ENCODE measurements at places on chromosomes 11 and 22.
A peak's percentile ranks its signal among the peaks of the same experiment; 100 is the strongest.

DNA sequence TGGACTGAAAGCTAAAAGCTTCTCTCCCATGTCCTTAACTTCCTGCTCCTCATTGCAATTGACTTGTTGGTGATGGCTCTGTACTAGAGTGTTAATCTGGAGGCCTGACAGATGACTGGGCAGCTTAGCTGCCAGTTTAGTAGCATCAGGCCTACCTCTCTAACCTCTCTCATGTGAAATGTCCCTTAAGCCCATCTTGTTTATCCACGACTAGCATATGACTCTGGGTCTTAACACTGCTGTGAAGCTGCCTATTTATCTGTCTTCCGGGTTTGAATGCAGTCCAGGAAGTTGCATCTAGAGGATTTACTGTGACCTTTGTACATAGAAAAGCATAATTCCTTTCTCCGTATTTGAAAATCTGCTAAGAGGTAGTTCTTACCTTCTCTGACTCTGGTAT is 85.3 kb upstream of the HORMAD2 start:
- DNase-seq: no peak

DNA sequence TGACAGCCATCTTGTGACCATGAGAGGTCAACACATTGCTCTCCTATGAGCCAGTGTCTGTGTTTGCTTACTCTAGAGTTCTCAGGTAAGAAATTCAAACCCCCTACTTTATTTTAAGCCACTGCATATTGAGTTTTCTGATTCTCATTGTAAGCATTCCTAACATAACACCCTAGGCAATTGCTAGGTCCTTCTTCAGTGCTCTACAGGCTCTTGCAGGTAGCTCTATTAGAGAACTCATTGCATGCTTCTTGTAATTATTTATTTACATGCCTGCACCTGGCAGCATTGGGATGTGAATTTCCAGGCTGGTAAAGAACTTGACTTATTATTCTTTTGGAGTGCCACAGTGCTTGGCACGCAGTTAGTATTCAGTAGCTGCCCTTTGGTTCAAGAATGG is 288.8 kb upstream of the SYN3 start:
- no peak for DNase-seq

DNA sequence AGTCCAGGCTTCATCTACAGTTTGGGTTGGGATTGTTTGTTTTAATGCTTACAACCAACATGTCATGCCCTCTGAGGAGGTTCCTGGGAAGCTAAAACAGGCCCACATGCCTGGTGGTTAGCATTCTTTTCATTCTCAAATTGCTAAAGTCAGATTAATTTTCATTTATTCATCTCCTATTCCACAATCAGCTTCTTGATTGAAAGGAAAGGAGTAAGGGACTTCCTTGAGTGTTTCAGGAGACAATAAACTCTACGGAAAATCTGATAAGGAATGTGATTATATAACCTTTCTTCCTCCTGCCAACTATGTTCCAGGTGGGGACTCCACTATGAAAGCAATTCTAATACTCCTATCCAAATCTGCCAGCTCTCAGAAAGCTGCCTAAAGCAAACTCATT is 30.8 kb downstream of the MRTFA start:
- no peak for DNase-seq

- DNase-seq: no peak
Observed at GRCh38 chr11:106474274-106474673, 396.8 kb downstream of the AASDHPPT start.

DNA sequence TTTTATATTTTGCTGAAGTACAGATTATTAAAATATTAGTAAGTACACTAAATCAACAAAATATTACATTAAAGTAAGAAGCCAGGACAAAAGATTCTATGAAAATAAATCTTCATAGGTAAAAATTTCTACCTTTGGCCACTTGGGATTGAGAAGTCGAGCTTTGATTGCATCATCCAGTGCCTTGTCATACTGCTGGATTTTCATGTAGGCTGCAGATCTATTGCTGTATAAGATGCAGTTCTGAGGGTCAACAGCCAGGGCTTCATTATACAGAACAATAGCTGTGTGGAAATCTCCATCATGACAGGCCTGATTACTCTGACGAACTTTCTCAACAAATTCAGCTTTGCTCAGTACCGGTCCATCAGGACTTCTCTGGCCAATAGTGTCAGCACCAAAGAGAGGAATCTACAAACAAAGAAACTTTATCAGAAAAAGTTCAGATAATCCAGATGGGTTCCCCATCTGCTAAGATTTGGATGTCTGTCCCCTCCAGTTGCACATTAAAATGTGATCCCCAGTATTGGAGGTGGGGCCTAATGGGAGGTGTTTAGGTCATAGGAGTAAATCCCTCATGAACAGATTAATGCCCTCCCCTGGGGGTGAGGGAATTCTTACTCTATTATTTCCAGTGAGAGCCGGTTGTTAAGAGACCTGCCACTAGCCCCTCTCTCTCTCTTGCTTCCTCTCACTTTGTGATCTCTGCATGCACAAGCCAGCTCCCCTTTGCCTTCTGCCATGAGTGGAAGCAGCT is 50.0 kb downstream of the TTC28 start:
- peak; percentile 12 for DNase-seq

- DNase-seq: peak; percentile 38
Observed at GRCh38 chr11:9219572-9219971, 45.6 kb downstream of the DENND5A start.

DNA sequence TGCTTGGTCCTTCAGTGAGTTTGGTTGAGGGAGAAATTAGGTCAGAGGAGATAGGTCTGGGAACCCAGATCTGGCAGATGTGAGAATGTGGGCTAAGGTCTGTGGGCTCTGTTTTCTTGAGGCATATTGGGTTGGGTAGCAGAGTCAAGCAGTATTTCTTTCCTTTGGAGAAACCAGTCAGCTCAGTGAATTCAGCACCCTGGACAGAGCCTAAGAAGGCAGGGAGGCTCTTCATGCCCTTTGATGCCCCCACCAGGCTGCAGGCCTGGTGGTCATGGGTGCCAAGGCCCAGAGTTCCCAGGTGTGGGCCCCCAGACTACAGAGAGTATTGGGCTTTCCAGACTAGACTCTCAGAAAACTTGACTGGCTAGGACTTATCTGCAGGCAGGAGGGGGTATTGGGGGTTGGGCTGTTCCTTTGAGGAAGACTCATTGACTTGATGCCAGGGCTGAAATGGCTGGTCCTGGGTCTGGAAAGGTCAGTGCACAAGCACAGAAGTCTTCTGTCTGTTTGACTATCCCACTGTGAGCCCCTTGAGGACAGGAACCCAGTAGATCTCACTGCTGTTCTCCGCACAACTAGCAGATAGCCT is 45.3 kb upstream of the NECTIN1 start:
- peak; percentile 7 for DNase-seq

- no peak for DNase-seq
Observed at GRCh38 chr11:20226933-20227332, 66.7 kb upstream of the DBX1 start.

DNA sequence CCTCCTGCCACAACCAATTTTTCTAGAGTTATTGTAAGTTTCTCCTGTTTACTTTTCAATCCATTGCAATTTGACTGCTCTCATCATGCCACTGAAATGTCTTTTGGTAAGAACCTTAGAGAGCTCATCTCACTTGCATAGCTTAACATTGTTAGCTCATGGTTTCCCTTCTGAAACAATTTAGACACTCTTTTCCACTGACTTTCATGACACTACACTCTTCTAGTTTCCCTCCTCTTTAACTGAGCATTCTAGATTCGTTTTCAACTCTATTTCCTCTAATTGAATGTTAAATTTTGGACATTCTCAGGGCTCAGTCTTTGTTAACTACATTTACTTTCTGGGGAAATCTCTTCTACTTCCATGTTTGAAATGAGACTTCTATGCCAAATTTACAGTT is 369.1 kb downstream of the JRKL start:
- no peak for DNase-seq

DNA sequence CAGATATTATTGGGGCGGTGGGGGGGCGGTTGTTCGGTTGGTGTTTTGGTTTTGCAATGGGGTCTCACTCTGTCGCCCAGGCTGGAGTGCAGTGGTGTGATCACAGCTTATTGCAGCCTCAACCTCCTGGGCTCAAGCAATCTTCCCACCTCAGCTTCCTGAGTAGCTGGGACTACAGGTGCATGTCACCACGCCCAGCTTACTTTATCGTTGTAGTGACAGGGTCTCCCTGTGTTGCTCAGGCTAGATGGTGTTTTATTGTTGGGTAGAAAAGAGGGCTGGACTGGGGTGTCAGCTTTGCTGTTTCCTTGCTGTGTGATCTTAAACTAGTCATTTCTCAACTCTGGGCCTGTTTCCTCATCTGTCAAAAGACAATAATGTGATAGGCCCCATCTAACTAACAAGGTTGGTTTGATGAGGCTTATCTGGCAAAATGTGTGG is 17.5 kb upstream of the MYH9 start:
- DNase-seq: peak; percentile 97

DNA sequence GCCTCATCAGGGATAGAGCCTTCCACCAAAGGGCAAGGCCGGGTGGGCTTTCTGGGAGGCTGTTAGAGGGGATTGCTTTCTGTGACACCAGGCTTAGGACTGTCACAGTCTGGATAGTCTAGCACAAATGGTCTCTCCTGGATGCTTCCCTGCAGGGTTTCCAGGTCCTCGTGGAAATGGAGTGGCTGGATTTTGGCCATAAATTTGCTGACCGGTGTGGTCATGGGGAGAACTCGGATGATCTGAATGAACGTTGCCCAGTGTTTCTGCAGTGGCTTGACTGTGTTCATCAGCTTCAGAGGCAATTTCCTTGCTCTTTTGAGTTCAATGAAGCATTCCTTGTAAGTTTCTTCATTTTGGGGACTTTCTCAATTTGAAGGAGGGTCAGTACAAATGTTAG is 67.1 kb upstream of the HORMAD2 start:
- DNase-seq: no peak

DNA sequence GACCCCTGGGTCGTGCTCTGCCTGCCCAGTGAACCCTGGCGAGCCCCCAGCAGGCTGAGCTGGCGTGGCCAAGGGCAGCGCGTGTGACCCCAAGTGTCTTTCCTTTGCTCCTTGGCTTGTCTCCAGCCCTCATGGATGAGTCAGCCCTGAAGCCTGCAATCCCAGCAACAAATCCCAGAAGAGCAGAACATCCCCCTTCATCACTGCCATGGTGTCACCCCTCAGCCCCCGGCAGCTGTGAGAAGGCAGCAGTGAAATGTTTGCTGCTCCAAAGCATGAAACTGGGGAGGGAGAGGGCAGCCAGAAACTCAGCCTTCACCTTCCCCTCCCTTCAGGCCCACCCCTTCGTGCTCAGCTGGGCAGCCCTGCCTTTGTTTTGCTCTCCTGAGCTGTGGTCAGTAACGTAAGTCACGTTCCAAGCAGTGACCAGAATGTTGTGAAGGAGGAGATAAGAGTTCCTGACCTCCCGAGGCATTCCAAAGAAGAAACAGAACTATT is 29.8 kb downstream of the ADAMTS15 start:
- no peak for DNase-seq

- no peak for DNase-seq
Observed at GRCh38 chr11:108218455-108218854, 4.0 kb downstream of the NPAT start.

- DNase-seq: peak; percentile 62
Observed at GRCh38 chr11:61353131-61354067, 8.3 kb downstream of the CYB561A3 start.

- no peak for DNase-seq
Observed at GRCh38 chr11:640021-640706, 3.1 kb downstream of the DRD4 start.

GRCh38 chr11:122655527-122656072 is at the start of gene UBASH3B:
Gene UBASH3B (plus strand): TSS chr11:122655722. CDS start chr11:122656050, 328 bp downstream.
- peak; percentile 53 for DNase-seq

DNA sequence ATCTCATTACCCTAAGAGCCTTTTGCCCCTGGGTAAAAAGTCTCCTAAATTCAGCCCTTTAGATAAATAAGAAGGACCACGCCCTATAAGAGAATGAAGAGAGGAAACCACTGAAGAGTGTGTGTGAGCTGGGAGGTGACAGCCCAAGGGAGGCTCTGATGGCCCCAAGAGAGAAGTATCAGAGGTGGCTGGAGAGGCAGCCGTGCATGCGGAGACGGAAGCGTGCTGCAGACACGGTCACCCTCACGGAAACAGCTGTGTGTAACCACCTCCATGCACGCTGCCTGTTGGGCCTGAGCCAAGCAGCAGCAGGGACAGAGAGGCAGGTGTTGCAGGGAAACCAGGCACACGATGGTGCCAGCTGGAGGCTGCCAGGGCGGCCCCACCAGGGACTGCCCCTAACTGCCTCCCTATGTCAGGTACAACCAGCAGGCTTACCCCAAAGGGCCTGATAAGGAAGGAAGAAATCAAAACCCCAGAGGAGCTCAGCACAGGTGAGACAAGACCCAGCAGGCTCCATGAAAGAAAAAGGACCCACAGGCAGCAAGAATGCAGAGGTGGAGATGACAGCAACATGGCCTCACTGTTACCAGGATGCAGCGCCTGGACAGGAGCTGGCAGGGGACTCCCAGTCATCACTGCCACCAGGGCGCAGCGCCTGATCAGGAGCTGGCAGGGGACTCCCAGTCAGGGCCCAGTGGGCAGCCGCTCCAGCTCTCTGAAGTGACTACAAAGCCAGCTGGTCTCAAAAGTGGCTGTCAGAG is 7.8 kb downstream of the LARGE2 start:
- peak; percentile 59 for DNase-seq

DNA sequence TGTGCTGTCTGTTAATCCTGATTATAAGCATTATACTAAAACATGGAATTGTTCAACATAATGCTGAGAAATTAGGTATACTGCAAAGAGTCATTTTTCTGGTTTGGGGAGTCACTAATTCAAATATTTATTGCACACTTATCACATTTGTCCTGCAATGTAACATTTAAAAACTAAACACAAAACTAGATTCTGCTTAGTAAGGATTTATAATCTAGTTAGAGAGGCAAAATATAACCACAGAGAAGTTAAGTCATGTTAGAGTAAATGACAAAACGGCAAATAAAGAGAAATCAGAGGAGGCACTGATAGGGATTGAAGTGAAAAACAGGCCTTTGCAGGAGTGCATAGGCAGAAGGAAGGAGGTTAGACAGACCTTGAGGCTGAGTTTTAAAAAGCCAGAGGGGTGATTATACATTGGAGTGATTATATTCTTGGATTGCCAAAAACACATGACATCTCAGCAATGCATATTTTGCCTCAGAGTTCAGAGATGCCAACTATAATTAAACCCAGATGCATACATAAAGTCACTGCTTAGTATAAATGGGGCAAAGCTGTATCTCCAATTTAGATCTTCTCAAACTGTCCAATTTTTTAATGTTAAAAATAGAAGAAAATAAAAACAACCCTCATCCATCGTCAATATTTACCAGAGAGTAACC is 49.7 kb downstream of the CCDC34 start:
- DNase-seq: no peak

- DNase-seq: no peak
Observed at GRCh38 chr22:48827904-48828555, 999.6 kb downstream of the BRD1 start.
